ENCODE measurements at places on chromosomes 16 and 17.

GRCh38 chr16:4317532-4318450, 1.9 kb downstream of the GLIS2 start:
- no peak for DNase-seq

- no peak for DNase-seq
Observed at GRCh38 chr17:72764632-72765041, 327.9 kb downstream of the SLC39A11 start.

DNA sequence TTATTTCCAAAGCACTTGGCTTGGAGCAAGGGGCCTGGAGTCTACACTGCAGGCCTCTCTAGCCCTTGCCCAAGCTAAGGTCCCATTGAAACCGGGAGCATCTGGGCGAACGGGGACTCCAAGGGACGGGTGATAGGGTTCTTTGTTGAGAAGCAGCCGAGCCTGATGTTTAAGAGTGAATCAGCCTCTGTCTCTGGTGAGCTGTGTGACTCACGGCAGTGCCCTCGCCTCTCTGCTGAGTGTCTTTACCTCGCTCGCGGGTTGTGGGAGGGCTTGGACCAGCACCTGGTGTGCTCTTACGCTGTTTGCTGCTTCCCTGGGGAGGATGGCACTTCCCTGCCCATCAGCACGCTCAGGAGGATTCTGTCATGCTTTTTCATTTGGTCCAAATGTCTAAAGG, 1.3 kb downstream of the HGS start:
- no peak for DNase-seq

GRCh38 chr17:48593840-48594537, 410 bp upstream of the HOXB5 start:
- no peak for DNase-seq

DNA sequence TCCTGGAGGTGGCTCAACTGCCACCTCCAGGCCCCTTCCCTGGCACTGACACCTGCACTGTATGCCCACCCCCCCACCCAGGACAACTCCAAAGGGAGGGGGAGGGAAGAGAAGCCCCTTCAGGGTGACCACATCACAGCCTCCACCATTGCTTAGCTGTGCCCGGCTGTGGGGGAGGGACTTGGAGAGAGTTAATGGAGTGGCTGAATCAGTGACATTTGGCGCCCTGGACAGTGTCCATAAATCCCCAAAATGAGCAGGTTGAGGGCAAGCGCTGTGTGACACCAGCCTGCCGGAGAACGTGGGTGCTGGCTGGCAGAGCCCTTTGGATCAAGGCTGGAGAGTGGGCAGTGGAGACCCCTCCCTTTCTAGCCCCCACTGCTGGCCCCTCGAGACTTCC, 883 bp downstream of the USH1G start:
- DNase-seq, result no peak

GRCh38 chr17:72430611-72431432, 310.0 kb downstream of the SOX9 start:
- no peak for DNase-seq

DNA sequence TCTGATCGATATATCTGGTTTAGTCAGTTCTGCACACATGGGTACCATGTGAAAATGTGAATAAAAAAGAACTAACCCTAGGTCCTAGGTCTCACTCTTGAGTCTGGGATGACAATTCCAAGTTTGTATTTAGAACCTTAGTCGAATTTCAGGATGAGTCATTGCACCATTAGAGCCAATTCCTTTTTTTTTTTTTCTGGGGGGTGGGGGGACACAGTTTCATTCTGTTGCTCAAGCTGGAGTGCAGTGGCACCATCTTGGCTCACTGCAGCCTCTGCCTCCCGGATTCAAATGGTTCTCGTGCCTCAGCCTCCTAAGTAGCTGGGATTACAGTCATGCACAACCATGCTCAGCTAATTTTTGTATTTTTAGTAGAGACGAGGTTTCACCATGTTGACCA, 41.6 kb downstream of the SPAG9 start:
- DNase-seq, result no peak

GRCh38 chr17:49557312-49558024, 18.2 kb upstream of the NXPH3 start:
- no peak for DNase-seq

DNA sequence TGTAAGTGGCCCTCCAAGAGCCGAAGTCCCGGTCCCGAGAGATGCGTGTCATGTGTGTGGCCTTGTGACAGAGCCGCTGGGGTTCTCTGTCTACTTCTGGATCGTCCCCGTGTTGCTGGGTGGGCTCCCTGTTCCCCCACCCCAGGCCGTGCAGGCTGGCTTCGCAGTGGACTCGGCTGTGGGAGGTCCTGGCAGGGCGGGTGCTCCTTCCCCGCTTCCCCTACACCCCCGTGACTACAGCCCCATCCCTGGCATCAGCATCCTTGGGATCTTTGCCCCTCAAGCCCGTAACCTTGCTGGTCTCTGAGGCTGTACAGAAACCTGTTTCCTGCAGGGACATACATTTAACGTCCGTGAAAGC, 136.3 kb downstream of the BANP start:
- no peak for DNase-seq

- no peak for DNase-seq
Observed at GRCh38 chr17:28974451-28974850, 23.1 kb upstream of the PHF12 start.

GRCh38 chr16:75089486-75090202, 26.9 kb downstream of the LDHD start:
- DNase-seq, result no peak

- DNase-seq, result no peak
Observed at GRCh38 chr16:79754501-79754900, 154.0 kb upstream of the MAF start.

- DNase-seq, result no peak
Observed at GRCh38 chr16:79155904-79156303, 444.6 kb downstream of the MAF start.

DNA sequence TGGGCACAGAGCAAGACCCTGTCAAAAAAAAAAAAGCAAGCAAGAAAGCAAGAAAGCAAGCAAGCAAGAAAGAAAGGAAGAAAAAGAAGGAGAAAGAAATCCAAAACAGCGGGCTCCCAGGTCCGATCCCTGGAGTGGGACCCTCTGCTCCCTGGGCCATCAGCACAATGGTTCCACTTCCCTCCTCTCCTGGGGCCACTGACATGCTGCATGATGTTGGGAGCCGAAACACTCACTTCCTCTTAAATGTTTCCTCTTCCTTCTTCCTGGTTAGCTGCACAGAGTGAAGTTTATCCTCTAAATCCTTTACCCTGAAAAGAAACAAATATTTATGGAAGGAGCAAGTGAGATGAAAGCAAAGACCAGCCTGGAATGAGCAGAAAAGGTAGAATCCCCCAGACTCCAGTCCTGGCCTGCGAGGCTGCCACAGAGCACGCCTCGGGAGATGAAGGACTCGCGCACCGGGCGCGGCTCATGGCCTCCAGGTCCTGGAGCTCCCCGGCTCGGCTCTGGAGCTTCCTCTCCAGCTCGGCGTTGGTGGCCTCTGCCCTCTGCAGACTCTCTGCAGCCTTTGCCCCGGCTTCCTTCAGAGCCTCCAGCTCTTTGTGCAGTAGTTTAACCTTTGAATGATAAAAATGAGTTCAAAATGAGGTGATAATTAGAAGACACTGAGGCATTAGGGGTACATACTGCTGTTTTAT, 19.0 kb downstream of the CCDC57 start:
- DNase-seq, result no peak

GRCh38 chr16:4018391-4018790, 97.9 kb downstream of the ADCY9 start:
- no peak for DNase-seq

DNA sequence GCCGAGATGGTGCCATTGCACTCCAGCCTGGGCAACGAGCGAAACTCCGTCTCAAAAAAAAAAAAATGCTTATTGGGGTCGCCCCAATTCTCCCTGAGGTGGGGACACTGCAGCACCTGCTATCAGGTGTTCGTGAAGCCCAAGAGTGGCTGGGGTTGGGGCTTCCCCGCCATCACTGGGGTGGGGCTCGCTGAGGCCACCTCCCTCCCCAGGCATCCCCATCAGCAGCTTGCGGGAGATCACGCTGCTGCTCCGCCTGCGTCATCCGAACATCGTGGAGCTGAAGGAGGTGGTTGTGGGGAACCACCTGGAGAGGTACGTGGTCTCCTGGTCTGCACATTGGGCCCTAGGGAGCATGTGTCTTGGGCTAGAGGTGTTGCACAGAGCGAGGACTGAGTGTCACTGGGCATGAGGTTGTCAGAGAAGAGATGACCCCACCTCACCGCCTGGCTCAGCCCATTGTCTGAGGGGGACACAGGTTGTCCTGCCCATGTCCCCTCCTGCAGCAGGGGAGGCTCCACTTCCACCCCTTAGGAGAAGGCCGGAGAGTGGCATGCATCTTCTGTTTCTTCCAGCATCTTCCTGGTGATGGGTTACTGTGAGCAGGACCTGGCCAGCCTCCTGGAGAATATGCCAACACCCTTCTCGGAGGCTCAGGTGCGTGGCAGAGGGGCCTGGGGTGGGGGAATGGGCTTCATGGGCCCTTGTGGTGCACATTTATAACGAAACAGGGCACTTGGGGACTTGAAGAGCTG, 4.9 kb downstream of the CDK10 start:
- no peak for DNase-seq

GRCh38 chr17:76318586-76318985, 10.5 kb upstream of the QRICH2 start:
- no peak for DNase-seq

GRCh38 chr16:84606081-84606875, 11.6 kb downstream of the COTL1 start:
- no peak for DNase-seq

DNA sequence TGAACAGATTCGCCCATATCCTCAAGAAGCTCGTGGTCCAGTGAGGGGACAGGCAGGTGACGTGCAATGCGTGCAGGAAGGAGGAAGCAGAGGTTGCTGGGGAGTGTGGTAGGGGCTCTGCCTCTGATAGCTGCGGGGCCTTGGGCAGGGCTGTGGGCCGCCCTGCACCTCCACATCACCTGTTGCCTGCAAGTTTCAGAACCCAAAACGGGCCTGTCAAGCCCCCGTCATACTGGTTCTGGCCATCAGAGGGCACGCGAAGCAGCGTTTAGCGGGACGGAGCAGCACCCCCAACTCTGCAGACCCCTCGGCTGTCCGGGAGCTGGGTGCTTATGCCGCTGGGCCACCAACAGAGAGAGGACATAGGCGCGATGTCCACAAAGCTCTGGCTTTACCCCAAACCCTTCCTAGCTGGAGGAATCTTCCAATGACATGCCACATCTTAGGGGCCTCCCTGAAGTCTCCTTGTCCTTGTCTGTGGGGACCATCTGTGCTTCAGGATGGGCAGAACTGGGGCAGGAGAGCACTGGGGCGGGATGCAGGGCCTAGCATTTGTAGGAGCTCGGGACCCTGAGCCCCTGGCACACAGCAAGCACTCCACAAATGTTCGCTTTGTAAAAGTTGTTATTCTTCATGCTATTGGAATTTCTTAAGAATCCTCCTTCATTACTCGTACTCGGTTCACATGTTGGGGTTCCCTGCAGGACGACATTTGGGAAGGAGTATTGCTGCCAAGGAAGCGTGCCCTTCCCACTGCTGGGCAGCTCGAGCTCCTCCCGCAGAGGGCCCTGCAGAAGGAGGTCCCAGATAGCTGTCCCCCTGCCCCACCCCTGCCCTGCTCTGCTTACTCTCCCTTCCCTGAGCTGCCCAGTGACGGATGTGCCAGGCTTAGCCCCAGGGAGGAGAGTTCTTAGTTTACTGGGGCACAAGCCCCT, 64.3 kb downstream of the CNGB1 start:
- DNase-seq, result no peak

DNA sequence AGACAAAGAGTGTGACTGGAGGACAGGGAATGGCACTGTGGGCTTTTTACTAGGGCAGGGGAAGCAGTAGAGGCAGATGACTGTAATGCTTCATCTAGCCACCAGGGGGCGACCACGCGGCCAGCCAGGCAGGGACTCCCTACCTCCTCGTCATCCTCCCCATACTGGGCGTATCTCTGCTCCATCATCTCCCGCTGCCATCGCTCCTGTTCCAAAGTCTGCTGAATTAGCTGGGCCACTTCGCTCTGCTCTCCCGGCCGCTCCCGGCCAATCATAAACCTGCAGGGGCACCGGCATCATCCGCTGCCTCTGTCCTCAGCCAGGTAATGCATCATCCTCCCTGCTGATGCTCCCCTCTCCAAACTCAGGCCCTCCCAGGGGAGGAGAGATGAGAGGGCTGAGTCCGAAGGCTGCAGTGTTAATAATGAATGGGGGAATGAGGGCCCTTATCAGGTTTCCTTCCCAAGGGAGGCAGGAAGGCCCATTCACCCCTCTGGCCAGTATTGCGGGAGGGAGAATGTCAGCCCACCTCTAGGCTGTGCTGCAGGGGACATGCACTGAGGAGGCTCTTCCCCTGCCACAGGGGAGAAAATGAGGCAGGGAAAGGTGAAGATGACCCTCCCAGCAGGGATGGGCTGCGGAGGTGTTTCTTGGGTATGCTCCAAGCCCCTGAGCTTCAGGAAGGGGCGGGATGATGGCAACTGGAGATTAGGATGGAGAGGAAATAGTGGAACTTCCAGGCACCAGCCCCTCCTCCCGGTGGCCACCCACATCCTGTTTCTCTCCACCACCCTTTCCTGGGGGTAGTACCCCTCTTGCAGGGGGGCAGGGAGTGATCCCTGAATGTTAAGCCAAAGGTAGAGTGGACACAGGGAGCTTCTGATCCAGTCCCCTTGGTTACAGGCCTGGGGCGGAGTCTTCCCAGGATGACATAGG, 10.3 kb upstream of the SAMD14 start:
- DNase-seq, result peak; percentile 70

GRCh38 chr17:69046121-69046807, 14.5 kb downstream of the ABCA9 start:
- DNase-seq, result no peak

DNA sequence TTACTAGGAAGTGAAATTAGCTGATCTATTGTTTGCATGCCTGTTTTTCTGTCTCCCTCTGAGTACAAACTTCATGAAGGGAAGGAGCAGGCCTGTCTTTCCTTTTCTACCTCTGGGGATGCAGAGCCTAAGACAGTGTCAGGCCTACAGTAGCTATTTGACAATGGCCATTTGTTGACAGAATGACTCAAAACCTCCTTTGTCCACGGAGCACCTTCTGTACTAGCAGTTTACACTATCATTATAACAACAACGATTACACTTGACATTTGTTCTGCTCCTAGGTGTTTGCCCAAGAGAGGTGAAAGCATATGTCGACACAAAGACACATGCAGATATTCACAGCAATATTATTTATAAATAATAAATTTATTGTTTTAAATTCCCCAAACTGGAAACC, 132.3 kb upstream of the IRX3 start:
- no peak for DNase-seq

- no peak for DNase-seq
Observed at GRCh38 chr17:79085154-79085920, 10.7 kb downstream of the ENGASE start.

GRCh38 chr16:17431012-17431411, 39.7 kb downstream of the XYLT1 start:
- DNase-seq, result no peak

- DNase-seq, result no peak
Observed at GRCh38 chr16:57994778-57995177, 5.7 kb downstream of the ZNF319 start.

GRCh38 chr17:40646791-40647623, 611 bp downstream of the SMARCE1 start:
- DNase-seq, result no peak

All from cerebellar nuclear complex (tissue), 1 donor.